Activated CD8-positive, alpha-beta memory T cell treated with anti-CD3 and anti-CD28 coated beads for 1 hour (primary cell): ENCODE measurements at places on chromosomes 5 and 9.

GRCh38 chr5:57780306-57780960 lies 297.8 kb upstream of the ACTBL2 start:
- DNase-seq = no peak

- DNase-seq = no peak
Observed at GRCh38 chr5:156515121-156515520, 188.2 kb downstream of the SGCD start.

GRCh38 chr5:5880077-5880763 lies 457.7 kb downstream of the ICE1 start:
- DNase-seq = no peak

- DNase-seq = no peak
Observed at GRCh38 chr5:139004374-139005307, 129.5 kb upstream of the LRRTM2 start.

- DNase-seq = no peak
Observed at GRCh38 chr9:21811914-21812313, 9.5 kb downstream of the MTAP start.

DNA sequence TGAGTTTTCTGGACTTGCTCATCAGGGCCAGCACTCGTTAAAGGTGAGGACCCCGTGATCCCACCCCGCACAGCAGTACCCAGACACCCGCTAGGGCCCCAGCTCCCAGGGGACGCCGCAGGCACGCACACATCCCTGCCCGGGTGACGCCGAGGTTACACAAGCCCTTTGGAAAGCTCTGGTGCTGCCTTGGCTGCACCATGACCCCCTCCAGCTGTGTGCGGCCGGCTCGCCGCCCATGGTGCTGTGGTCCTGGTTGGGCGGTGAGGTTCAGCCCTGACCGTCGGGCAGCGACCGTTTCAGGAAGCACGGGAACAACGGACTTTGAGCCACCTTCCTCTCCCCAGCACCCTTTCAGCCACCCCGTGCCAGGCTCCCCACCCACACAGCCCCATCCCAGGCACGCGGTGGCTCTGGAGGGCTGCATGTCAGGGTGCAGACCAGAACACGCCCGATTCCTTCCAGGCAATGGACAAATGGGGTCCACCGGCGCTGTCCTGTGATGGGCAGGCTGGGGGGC lies 7.5 kb upstream of the SLC12A7 start:
- no peak for DNase-seq

GRCh38 chr9:134624621-134625181 lies 16.9 kb upstream of the COL5A1 start:
- DNase-seq = no peak

DNA sequence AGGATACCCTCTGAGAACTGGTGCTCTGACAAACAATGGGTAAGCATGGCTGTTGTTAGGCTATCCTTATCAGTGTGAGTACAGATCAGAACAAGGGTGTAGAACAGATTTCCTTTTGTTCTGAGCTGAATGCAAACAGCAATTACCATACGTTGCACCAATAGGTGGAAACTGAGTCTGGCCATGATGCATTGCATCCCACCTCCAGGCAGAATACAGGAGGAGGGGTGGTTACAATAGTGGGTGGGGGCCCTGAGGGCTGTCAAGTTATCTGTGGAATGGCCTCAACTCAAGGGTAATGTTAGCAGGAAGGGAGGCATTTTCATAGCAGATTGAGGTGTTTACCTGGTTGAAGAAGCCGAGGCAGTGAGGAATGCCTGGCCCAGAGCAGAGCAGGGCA lies 54.3 kb upstream of the GLRX start:
- no peak for DNase-seq

- no peak for DNase-seq
Observed at GRCh38 chr9:88659126-88659525, 124.1 kb downstream of the NXNL2 start.

GRCh38 chr5:39205550-39205949 lies 13.8 kb downstream of the FYB1 start:
- DNase-seq = no peak

- DNase-seq = no peak
Observed at GRCh38 chr5:174056064-174056847, 10.8 kb downstream of the NSG2 start.

- no peak for DNase-seq
Observed at GRCh38 chr5:156051972-156052371, 275.0 kb upstream of the SGCD start.

DNA sequence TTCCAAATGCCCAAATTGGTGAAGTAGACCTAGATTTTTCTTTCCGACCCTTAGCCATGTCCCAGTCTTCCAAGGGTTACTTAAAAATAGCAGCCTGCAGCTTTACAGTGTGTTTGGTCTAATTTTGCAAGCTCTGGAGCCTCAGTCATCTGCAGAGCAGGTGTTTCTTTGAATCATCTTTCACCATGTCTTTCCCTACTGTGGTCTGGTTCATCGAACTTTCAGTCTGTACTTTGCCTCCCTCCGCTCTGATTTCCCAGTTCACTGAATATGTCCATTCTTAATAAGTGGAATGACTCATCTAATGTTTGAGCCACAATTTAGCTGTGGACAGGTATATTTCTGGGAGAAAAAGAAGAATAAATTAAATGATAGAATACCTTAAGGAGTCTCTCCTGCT lies 1060.7 kb downstream of the EFNA5 start:
- no peak for DNase-seq

DNA sequence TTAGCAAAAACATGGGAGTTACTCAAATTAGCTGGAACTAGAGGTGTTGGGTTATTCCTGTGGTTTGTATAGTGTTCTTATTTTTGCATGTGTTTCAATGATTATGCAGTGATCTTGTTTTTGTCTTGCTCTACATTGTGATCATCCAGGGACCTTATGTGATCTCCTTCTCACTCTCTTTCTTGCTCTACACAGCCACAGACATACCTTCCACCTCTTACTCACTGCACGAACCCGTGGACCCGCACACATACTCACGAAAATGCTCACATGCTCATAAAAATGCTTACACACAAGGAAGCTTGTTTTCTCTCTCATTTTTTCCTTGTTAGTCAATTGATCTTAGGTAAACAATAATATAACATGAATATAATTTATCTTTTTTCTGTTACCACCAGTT lies 187.1 kb downstream of the KDM4C start:
- DNase-seq = no peak

DNA sequence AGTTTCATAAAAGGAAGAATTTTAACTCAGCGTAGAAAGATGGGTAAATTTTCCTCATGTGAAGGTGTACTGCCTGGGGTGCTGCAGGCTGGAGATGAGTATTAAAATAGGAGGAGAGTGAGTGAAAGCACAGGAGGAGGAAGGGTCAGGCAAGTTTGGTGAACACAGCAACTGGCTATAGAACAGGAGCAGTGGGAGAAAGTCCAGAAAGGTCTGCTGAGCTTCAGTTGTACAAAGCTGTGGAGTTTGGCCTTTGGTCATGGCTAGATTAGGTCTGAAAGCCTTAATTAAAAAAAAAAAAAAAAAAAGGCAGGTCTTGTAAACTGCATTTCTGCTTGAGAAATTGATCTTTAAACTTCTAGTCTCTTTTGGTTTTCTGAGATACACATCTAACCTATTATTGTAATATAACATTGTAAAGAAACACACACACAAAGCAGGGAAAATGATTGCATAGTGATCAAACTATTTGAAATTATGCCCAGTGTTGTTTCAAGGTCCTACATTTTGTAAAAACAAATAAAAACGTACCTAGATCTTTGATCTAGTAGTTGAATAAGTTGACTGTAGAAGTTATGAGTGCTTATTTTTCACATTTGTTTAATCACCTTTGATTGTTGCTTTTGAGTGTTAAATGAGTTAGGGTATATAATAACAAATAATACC lies 43.6 kb downstream of the MAP3K1 start:
- DNase-seq = no peak

DNA sequence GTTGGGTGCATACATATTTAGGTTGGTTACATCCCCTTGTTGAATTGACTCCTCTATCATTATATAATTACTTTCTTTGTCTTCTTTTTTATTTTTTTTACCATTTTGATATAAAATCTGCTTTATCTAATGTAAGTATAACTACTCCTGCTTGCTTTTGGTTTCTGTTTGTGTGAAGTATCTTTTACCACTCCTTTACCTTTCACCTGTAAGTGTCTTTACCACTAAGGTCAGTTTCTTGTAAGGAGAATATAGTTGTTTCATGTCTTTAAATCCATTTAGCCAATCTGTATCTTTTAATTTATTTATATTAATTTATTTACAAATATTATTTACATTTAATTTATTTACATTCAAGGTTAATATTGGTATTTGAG lies 33.0 kb downstream of the INSL4 start:
- no peak for DNase-seq

GRCh38 chr9:8579661-8580060 lies 780.1 kb upstream of the DMAC1 start:
- DNase-seq = no peak

DNA sequence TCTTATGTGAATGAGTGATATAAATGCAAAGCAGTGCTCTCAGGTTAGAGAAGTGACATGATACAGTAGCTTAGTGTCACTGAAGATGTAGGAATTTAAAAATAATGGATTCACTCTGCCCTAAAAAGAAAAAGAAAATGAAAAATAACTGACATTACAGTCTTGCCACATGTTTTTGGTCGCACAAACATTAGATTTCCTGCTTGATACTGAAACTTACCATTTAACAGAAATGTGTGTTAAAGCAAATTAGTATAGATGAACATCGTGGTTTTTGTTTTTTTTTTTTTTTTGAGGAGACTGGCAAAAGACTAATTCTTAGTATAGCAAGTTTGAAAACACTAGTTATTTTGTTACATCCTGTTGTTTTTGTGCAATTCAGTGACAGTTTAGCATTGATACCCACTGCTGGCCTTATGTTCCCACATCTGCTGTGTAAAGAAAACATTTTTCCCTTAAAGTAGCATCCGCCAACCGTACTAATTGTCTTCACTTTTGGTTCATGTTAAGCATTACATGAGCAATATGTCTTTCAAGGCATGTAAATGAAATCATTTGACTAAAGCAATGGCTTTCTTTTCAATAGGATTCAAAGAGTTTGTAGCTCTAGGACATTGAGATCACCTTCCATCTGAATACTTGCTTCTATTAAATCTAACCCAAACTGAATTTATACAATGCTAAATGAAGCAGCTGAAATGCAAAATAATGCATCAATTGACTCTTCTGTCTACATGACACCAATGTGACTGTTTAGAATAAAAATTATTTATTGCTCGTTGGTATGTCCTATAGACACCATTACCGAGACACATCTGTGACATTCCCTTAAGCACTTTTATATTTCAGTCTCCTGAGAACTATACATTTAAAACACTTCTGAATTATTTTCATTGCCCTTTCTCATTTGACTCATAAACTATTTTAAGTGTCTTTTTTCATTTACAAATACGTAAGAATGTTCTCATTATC lies 859.1 kb downstream of the MAT2B start:
- DNase-seq = no peak

GRCh38 chr5:52757527-52757926 lies 30.2 kb upstream of the ITGA1 start:
- no peak for DNase-seq

GRCh38 chr9:20030221-20030620 lies 241.4 kb upstream of the SLC24A2 start:
- DNase-seq = no peak

- DNase-seq = no peak
Observed at GRCh38 chr5:148484651-148485050, 100.9 kb downstream of the FBXO38 start.

DNA sequence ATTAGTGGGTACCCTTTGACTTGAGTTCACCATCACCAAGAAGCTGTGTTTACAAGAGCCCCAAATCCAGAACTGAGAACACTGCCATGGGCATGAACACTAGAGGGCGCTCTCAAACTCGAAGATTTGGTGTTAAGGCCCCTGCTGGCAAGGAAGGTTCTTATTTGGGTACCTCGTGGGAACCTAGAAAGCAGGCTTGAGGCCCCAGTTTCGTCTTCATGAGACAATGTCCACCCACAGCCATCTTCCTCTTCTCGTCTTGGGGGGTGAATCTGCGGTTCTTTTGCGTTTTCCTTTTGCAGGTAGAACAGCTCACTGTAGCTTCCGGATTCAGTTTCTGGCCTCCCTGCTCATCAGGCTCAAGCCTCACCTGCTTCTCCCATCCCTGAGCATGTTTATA lies 184.0 kb downstream of the SEMA5A start:
- no peak for DNase-seq

DNA sequence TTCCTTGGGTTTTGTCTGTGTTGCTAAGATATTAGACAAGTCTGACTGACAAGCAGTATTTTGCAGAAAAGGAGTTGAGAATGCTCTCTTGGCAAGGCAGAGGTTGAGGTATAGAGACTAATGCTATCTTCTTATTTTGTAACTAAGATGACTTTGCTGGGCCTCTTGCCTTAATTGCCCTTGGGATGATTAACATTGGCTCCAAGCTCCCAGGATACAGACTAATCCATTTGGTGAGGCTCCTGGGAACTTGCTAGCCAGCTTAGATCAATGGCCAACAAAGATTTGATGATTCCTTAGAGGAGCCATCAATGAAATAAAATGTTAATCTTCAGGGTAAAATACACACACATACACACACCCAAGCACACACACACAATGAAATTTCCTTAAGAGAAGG lies 28.7 kb upstream of the AP3B1 start:
- DNase-seq = no peak

DNA sequence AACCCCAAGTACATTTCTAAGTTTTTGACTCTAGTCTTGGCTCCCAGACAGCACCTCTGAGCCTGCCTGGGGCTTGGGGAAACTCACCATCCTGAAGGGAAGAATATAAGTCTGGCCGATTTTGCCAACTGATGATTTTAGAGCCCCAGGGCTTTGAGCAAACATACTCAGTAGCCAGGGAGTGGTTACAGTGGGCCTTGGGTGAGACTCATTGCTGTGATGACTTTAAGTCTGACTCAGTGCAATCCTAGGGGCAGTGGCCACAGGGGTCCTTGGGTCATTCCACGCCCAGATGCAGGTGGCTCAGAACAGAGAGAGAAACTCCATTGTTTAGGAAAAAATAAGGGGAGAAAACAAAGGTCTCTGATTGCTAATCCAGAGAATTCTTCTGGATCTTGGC lies 312.0 kb upstream of the EDIL3 start:
- no peak for DNase-seq

DNA sequence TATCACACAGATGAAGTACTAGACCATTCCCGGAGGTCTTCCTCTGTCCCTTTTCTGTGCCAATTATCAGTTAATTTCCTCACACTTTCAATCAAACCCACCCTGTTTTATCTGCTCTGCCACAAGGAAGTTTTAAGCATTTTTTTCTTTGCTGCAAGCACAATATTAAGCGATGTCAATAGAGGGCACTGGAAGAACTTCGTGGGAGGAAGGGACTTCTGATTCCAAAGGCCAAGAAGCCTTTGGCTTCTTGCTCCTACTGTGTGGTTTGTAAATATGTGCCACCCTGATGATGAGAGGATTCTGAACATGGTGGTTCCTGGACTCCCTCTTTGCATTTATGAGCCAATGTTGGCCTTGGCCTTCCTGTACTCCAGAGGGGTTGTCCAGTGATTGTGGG lies 1712.5 kb upstream of the C9orf72 start:
- no peak for DNase-seq

DNA sequence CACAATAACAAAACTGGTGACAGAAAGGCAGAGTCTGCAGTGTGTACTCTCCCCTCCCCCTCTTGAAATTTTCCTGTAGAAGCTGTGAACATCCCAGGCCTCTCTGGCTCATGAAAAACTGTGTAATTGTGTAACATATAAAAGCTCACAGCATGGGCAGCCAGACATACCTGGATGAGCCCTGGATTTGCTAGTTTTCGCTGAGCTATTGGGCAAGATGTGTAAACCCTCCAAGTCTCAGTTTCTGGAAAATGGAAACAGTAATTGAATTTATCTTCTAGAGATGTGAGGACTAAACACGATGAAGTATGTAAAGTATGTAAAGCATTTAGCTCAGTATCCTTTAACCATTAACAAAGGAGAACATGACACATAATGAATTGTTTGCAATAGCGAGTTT lies 143.2 kb upstream of the ANKH start:
- no peak for DNase-seq

GRCh38 chr5:96538808-96539250 lies 105.8 kb upstream of the PCSK1 start:
- DNase-seq = no peak
